HepG2 (cell line): ENCODE measurements at places on chromosomes 16 and 17. TPM values are rescaled to one million over a fixed set of nuclear protein-coding genes. Genes with fewer than 3 reads are reported as not detected.
A peak's percentile ranks its signal among the peaks of the same experiment; 100 is the strongest.

Gene PIEZO1
- total RNA-seq: 32.5 and 85.0 TPM in 2 replicates

GRCh38 chr17:20206068-20206467, 196.9 kb downstream of the SPECC1 start:
- no peaks in the 10 kb centered on the region for H3K4me1 ChIP-seq
- no peaks in the 10 kb centered on the region for H3K27me3 ChIP-seq
- H3K36me3 ChIP-seq: no peaks in the 10 kb centered on the region
- DNase-seq: no peak
- H3K27ac ChIP-seq: no peak overlapping the region
- no peak overlapping the region for H3K4me3 ChIP-seq

Gene ABCA9
- total RNA-seq: 0.04 TPM in 1 of 2 replicates, not detected in the other

Gene PDIA2
- 0.35 and 0.60 TPM in 2 replicates for total RNA-seq

Gene TBC1D3H
- 0.09 TPM in 1 of 2 replicates, not detected in the other for total RNA-seq

- no peak for DNase-seq
- no peak overlapping the region for H3K4me3 ChIP-seq
- H3K27ac ChIP-seq: no peak overlapping the region
- no peaks in the 10 kb centered on the region; the same call in 2 of the 3 replicates for H3K36me3 ChIP-seq
These were observed 5.1 kb downstream of the RHBDF1 start for GRCh38 chr16:67183-67791.

DNA sequence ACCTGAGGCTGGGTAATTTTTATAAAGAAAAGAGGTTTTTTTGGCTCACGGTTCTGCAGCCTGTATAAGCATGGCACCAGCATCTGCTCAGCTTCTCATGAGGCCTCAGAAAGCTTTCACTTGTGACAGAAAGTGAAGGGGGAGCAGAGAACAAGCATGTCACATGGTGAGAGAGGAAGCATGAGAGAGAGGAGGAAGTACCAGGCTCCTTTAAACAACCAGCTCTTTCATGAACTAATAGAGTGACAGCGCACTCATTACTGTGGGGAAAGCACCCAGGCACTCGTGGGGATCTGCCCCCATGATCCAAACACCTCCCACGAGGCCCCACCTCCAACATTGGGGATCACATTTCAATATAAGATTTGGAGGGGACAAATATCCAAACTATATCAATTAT, 86.8 kb downstream of the USP32 start:
- peaks cover 12% of the 10 kb centered on the region; the same call in 1 of the 2 replicates for H3K4me1 ChIP-seq
- no peaks in the 10 kb centered on the region; the same call in 1 of the 2 replicates for H3K36me3 ChIP-seq
- DNase-seq: peak; percentile 39

DNA sequence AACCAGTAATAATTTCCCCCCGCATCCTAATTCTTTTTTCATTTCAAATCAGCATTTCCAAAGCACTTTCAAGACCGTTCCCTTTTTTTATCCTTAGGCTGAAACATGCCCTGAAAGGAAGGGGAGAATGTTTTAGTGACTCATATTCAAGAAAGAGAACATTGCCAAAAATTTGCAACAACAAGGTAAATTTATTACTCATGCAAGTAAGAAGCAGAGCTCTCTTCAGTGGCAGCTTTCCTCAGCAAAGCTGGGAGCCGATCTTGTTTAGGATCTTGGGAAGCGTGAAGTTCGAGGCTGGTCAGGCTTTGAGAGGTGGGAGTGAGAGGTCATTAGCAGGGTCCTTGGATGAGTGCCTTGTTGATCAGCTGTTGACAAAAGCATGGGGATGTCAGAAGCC, 129.5 kb downstream of the PRKCA start:
- H3K4me3 ChIP-seq: no peak overlapping the region
- no peak for DNase-seq
- no peaks in the 10 kb centered on the region for H3K27me3 ChIP-seq
- H3K27ac ChIP-seq: no peak overlapping the region
- H3K36me3 ChIP-seq: no peaks in the 10 kb centered on the region
- peaks cover 47% of the 10 kb centered on the region for H3K4me1 ChIP-seq

- no peak overlapping the region for H3K27ac ChIP-seq
- no peaks in the 10 kb centered on the region for H3K27me3 ChIP-seq
- no peak overlapping the region for H3K4me3 ChIP-seq
- H3K36me3 ChIP-seq: no peaks in the 10 kb centered on the region
These were observed 79.0 kb downstream of the CDH8 start for GRCh38 chr16:61957075-61957855.

DNA sequence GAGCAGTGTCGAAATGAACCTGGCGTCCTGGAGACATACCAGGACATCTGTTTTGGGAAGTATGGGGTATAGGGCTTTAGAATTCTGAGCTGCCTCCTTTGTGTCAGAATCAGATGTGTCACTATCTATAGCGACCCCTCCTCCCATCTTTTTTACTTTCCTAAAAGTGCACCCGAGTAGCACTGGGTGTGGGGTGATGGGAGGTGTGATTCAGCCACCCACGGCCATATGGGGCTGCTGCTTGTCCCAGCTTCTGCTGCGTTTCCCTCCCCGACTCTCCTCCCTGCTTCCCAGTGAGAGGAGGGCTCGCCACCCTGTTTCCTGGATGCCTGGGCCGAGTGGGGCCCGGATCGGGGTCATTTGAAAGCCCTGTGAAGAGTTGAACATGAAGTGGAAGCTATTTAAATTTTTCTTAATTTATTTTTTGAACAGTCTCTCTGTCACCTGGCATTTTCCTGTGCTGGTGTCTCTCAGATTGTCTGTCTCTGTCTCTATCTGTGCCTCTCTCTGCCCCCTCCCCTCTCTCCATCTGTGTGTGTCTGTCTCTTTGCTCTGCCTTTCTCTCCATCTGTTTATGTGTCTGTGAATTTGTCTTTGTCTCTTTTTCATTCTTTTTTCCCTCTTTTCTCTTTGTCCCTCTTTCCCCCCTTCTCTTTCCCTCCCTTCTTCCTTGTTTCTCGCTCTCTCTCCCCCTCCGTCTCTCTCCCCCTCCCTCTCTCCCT, 638.8 kb upstream of the EEF2KMT start:
- H3K27ac ChIP-seq: no peak overlapping the region
- no peaks in the 10 kb centered on the region; the same call in 1 of the 2 replicates for H3K27me3 ChIP-seq
- H3K4me3 ChIP-seq: no peak overlapping the region
- H3K36me3 ChIP-seq: no peaks in the 10 kb centered on the region
- H3K4me1 ChIP-seq: no peaks in the 10 kb centered on the region

Gene HSBP1
- total RNA-seq: 292 and 469 TPM in 2 replicates

Gene TMC7
- 1.2 TPM in 2 replicates for total RNA-seq

DNA sequence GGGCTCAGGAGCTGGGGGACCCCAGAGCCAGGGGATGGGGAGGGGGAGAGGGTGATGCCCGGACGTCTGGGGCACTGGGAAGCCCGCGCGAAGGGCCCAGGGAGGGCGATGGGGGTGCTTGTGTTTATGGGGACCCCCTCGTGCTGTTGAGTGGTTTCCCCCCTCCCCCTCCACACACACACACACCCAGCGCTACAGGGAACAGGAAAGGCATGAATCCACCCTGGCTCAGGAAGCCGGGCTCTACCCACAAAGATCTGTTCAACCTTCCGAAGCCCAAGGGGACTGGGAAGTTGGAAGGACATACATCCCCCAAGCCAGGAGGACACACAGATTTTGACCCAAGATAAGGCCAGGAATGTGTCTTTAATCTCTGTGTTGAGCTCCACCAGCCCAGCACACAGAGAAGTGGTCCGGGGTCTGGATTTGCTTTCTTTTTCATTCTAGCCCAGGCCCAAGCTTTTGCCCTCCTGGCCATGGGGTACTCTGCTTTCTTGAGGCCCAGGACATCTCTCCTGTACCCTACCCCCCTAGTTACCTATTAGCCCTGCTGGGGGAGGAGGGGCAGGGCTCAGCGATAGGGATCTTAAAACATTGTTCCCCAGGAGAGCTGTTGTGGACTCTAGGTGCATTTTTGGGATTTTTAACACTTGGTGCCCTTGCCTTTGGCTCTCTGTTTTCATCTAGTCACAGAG, 1.2 kb downstream of the UBALD2 start:
- DNase-seq: peak; percentile 52
- H3K27ac ChIP-seq: peak overlapping the region; percentile 63
- peaks cover 8% of the 10 kb centered on the region for H3K36me3 ChIP-seq
- no peaks in the 10 kb centered on the region for H3K27me3 ChIP-seq

DNA sequence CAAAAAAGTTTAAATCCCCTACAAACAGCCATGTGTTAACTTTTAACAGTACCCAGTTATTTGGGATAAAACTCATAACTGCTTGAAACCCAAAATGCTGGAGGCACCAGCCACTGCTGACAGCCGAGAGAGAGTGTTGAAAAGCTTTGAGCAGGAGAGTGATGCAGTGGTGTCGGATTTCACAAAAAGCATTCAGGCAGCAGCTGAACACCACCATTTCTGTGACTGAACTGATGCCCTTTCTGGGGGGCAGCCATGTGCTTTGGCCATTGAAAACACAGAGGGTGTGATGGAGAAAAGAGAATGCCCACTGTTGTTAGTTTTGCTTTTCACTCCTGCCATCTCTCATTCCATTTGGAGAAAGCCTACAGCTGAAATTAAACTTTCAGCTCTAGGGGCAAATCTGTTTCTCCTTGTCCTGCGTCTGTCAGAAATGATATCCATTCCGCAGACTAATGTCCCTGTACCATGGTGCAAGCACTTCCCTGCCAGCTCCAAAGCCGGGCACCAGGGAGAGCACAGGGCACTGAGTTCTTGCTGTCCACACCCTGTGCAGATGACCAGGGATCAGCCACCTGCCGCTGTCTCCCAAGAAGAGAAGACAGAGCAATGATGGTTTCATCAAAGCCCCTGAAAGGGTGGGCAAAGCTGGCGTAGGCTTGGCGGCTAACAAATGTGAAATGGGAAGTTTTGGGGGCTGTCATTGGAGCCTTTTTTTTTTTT, 16.6 kb upstream of the MLYCD start:
- H3K36me3 ChIP-seq: no peaks in the 10 kb centered on the region
- no peak for DNase-seq
- no peak overlapping the region for H3K27ac ChIP-seq
- no peaks in the 10 kb centered on the region for H3K27me3 ChIP-seq
- H3K4me3 ChIP-seq: no peak overlapping the region

Gene STH
- total RNA-seq: not detected in 2 replicates

Gene ETV4
- total RNA-seq: 126 and 128 TPM in 2 replicates

DNA sequence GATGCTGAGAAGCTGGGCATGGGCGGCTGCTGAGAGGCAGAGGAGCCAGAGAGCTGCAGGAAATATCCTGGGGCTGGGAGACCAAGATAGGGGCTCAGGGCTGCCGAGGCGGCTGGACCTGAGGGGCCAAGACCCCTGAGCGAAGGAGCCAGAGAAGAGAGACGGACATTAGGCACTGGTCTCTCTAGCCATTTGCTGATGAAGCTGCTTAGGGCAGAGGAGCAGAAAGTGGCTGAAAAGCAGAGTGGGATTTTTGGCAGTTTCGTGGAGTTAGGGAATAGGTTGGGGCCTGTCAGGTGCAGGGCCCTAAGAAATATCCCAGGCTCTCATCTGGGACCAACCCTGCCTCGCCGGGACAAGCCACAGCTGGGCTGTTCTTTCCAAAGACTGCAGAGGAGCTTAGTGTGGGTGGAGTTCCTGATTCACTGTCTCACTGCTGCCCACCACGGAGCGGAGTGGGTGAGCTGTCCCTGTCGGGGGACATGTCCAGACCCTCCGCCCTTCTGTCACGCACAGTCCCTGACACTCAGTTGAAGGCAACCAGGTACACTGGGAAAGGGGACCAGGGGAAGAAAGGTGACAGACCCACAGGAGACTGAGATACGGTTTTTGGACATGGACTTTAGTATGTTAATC, 11.3 kb upstream of the DNASE1 start:
- H3K27me3 ChIP-seq: no peaks in the 10 kb centered on the region
- no peak for DNase-seq
- H3K4me1 ChIP-seq: peaks cover 59% of the 10 kb centered on the region
- no peak overlapping the region for H3K4me3 ChIP-seq

GRCh38 chr17:55462711-55463110, 41.1 kb upstream of the MMD start:
- H3K4me3 ChIP-seq: no peak overlapping the region
- no peak overlapping the region for H3K27ac ChIP-seq
- DNase-seq: no peak

GRCh38 chr17:41695954-41696757, 7.5 kb downstream of the EIF1 start:
- no peak overlapping the region for H3K4me3 ChIP-seq
- H3K27ac ChIP-seq: no peak overlapping the region
- H3K36me3 ChIP-seq: peaks cover 28% of the 10 kb centered on the region
- no peaks in the 10 kb centered on the region for H3K27me3 ChIP-seq
- peak; percentile 84 for DNase-seq
